NCI-H187 (cell line): ENCODE measurements at places on chromosomes 2 and 18.

GRCh38 chr2:205217004-205217403, 465.3 kb upstream of the NRP2 start:
- DNase-seq: no peak

GRCh38 chr2:205901491-205901890, 184.5 kb downstream of the INO80D start:
- no peak for DNase-seq

DNA sequence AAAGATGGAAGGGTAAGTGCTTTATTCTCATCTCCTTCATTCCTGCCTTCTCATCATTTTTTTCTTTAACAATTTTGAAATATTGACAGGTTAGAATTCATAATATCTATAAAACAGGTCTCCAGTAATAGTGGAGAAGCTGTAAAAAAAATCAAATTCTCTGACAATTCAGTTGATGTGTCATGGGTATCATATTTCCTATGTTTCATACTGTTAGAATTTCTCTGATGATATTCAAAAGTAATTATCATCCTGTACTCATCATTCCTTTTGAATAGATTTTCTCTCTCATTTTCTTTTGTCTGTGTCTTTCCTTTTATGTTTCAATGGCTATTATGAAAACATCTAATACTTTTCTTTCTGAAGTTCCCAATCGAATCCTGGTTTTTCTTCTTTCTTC, 97.7 kb downstream of the CPS1 start:
- no peak for DNase-seq

- DNase-seq: no peak
Measured at GRCh38 chr2:157587576-157587975, 41.1 kb downstream of the ACVR1C start.

- no peak for DNase-seq
Measured at GRCh38 chr2:79887747-79888374, 375.0 kb downstream of the CTNNA2 start.

DNA sequence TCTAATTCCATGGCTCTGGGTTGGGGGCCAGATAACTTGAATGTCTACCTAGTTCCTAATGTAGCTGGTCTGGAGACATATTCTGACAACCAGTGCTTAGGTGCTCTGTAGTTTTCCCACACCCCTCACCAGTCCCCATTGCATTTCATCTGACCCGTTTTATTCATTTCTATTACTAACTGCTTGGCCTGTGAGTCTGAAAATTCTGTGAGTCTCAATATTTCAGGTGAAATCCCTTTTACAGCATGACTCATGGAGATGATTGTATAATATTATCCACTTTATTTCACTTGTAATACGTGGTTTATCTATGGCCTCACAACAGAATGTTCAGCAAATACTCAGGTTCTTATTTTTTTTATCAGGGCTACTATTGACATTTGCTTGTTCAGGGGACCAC, 103.7 kb upstream of the UGP2 start:
- DNase-seq: no peak

DNA sequence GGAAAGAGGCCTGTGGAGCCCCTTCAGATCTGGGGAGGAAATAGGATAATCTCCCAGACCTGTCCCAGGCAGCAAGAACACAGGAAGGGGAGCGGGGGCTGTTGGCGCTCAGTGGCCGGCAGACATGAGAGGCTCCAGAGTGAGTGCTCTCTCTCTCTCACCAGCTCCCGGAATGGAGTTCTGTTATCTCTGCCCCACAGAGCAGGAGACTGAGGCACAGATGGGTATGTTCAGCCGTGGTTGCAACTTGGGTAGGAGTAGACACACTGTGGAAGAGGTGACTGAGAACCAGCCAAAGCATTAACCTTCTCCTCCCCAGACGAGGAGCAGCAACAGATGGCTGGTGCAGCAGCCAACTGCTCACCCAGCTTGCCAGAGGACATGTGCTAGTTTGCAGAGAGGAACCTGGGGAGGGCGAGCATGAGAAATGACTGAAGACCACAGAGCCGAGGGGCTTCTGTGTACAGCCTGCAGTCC, 82.0 kb downstream of the NRP2 start:
- DNase-seq: no peak

GRCh38 chr2:197391220-197391717, 43.6 kb downstream of the SF3B1 start:
- DNase-seq: no peak

- DNase-seq: no peak
Measured at GRCh38 chr2:161870401-161870930, 203.5 kb downstream of the DPP4 start.

GRCh38 chr18:46719388-46719787, 37.5 kb downstream of the ST8SIA5 start:
- DNase-seq: no peak

DNA sequence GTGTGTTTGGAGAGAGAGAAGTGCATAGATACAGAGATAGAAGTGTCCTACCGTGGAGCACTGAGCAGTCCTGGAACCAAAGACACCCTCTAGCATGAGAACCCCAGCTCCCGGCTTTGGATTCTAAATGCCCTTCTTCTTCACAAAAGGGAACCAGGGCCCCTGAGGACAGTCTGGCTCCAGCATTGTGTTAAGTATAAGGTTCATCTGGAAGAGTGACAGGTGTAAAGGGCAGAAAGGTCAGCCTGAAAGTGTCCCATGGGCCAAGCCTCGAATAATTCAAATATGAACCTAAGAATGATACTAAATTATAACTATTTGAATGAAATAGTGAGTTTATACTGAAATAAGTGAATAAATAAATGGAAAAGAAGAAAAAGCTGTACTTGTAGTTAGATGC, 109.7 kb downstream of the SNTG2 start:
- no peak for DNase-seq

DNA sequence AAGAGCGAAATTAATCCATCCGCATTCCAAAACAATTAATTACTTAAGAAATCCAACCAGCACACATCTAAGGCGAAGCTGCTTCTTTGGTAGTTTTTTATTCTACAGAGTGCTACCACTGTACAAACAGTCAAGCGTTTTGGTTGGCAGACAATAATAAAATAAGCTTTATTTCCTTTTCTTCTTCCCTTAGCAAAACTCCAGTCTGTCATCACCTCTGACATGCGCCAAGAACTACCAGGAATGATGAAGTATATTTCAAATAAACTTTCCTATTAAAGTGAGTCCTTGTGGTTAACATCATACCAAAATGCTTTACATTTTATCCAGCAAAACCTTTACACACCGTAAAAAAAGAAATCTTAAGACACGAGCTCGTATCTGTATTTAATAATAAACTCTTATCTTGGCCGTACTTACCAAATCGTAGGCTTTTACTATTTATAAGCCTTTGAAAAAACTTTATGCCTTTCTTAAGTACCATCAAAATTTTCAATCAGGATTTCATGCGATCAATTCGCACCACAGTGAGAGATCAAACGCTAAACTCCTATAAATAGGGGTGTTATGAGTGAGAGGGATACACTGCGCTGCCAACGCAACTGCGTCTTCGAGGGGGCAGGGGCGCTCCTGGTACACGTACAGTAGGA, 1.3 kb downstream of the ATL2 start:
- no peak for DNase-seq

GRCh38 chr2:12412898-12413305, 303.8 kb upstream of the TRIB2 start:
- DNase-seq: no peak

DNA sequence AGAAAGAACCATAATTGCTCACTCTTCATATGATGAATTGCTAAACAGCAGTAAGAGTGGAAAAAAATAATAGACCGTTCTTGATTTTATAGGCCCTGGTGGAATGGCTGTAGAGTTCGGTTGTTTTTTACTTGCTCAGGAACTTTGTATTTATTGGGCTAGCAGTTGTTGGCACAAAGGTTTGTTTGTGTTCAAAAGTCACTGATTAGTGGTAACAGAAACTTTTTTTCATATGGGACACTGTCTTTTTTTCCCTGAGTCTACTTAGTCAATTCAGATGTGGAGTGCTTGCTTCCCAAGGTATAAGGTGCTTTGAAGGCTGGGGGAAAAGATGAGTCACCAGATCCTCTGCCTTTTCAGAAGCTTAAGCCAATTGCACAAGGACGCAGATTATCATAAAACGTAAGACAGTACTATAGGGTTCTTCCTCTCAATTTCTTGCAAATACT, 25.8 kb downstream of the PHLPP1 start:
- no peak for DNase-seq

- no peak for DNase-seq
Measured at GRCh38 chr2:174022431-174022830, 57.3 kb upstream of the SP3 start.

DNA sequence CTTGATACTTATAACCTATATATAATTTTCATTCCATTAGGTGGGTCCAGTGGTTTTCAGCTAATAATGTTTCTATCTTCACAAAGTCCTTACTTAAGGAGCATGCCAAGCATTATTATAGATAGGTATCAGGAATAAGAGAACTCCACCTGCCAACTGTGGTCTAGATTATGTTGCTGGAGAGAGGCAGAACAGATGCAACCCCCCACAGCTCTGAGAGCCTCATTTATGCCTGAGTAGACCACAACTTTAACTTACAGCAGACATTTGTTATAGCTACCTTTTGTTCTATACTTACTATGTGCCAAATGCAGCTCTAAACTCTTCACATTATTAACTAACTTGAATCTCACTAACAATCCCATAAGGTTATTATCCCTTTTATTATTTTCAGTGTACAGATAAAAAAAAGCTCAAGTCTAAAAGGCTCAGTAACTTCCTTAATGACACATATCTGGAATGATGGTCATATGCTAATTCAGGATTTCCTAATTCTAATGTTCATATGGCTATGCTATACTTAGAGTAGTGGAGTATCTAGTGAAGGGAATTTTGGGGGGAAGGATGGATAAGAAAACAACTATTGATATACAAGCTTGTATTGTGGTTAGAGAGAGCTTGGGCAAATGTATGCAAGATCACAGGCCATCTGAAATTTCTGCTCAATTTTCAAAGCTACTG, 119.1 kb upstream of the RND3 start:
- no peak for DNase-seq

- no peak for DNase-seq
Measured at GRCh38 chr2:71006955-71007799, 12.5 kb upstream of the TEX261 start.

- DNase-seq: no peak
Measured at GRCh38 chr2:106012591-106013347, 181.3 kb downstream of the UXS1 start.

GRCh38 chr2:74779265-74779558, 54.7 kb upstream of the HK2 start:
- DNase-seq: no peak

DNA sequence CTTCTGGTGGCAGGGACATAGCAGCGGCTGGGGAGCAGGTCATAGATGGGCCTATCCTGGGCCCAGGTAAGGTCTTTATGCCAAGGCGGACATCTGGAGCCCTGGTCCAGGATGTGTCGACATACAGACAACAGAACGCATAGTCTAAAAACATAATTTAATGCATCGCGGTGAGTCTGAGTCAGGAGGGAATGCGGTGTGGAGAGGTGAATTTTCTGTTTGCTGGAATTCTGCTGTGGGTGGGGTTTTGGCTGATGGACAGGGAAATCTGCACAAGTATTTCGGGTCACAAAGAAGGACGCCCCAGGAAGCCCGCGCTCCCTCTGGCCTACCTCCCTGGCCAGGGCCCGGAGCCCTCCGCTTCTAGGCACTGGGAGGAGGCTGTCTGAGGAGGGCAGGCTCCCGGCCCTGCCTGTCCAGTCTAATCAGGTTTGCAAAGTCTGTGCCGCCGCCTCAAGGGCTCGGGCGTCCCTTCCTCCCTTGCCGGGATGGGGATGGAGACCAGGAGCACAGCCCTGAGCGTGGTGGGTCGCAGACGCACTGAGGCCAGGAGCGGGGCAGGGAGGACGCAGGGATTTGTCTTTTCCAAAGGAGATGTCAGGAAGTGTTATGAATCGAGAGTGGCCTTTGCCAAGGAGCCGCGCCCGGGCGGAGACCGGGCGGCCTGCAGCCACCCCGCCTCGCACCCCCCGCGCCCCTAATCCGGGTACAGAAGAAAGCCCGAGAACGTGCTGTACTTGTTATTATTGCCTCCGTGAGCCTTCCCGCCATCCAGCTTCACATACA, 2.3 kb downstream of the C1QL2 start:
- DNase-seq: no peak

GRCh38 chr2:240629968-240630770, 4.9 kb downstream of the GPR35 start:
- DNase-seq: no peak

DNA sequence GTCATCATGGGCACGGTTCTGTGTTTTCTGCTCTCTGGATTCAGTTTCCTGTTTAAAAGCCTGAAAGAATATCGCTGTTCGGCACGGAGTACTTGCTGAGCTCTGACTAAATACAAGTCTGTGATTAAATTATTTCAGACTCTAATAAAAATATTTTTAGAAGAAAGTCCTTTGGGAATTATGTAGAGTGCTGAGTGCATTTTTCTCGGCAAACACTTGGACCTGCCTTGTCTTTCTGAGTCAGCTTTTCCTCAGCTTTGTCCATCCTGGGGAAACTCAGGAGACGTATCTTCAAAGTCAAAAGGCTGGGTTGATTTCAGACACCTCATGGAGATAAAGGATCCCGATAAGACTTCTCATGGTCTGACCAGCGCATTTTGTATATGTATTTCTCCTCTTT, 45.9 kb downstream of the IL1R2 start:
- DNase-seq: no peak
